ENCODE measurements at places on chromosomes 3 and 15.

DNA sequence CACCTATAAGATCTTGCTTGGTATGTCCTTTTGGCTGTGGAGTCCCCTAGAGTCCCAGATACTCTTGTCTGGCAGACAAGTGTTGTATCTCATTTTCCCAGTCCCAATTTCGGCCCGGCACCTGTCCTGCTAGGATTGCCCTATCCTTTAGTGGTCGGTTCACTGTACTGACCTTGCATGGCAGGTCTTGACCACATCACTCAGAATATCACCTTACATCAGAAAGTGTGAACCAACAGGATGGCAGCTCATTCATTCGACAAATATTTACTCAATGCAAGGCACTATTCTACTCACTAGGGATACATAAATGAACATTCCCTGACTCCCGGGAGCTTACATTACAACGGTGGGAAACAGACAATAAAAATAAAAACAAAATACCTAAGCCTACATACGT is 5.7 kb upstream of the CCDC80 start:
- DNase-seq: no peak

- no peak for DNase-seq
These were observed 254.8 kb upstream of the EPHA3 start for GRCh38 chr3:88852606-88853005.

DNA sequence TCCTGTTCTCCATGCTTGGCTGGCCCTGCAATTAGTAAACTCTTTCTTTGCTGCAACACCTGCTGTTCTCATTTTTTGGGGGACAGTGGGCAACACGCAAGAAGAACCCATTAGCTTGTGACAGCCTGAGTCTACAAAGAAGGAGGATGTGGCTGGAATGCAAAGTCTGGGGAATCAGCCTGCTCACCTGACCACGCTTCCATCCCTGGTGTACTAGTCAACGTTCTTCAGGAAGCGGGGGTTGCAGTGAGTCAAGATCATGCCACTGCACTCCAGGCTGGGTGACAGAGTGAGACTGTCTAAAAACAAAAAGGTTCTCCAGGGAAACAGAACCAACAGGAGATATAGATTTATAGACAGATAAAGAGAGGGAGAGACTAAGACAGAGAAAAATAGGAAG is 27.7 kb upstream of the KBTBD12 start:
- DNase-seq: no peak

GRCh38 chr15:71109130-71109529 is 6.1 kb upstream of the THSD4 start:
- DNase-seq: no peak

- no peak for DNase-seq
These were observed 132.2 kb downstream of the WDR72 start for GRCh38 chr15:53627279-53627678.

DNA sequence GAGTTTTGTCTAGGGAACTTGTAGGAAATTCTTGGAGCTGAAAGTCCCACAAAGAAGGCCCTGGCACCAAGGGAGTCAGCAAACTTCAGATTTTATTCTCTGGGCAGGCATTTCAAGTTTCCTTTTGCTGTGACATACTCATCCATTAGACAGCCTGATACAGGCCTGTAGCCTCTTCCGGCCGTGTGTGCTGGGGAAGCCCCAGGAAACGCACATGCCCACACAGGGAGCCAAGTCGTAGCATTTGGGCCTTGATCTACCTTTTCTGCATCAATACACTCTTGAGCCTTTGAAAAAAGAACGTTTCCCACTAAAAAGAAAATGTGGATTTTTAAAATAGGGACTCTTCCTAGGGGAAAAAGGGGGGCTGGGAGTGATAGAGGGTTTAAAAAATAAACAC is 15.0 kb downstream of the TIGIT start:
- no peak for DNase-seq
